Retina (tissue), 1 donor: ENCODE measurements at places on chromosomes 4 and X.

- DNase-seq = no peak
Observed at GRCh38 chrX:103831342-103831802, 685 bp downstream of the RAB9B start.

- no peak for DNase-seq
Observed at GRCh38 chrX:460823-461640, 74.3 kb upstream of the PPP2R3B start.

DNA sequence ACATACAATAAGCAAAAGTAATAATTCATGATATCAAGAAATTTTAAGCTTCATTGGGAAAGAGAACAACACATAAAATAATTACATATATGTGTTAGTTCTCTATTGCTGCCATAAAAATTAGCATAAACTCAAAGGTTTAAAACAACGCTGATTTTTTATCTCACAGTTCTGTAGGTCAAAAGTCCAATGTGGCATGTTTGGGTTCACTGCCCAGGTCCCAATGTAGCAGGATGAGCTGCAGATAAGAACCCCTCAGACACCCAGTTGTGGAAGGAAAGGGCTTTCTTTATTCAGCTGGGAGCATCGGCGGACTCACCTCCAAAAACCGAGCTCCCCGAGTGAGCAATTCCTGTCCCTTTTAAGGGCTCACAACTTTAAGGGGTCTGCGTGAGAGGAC, 13.1 kb upstream of the MAGEB16 start:
- DNase-seq = no peak

DNA sequence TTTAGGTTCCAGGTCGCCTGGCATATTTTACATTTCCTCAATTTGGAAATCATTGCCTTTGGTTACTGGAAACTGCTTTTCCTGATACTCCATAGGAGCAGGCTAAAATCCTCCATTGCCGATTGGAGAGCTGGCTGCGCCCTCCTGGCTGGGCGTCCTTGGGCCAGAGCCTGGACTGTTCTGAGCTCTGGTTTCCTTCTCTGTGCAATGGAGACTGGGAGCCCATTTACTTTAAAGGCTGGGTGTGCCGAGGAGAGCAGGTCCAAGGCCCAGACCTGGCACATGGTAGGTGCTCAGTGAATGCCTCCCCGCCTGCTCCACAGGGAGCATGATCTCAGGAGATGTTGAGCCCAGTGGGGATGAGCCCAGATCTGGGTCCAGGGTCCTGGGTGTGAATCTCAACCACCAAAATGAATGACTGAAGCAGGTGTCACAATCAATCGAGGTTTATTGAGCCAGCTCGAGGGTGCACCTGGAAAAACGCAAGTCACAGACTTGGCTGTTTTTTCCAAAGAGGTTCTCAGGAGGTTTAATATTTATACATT, 50.0 kb downstream of the EVC start:
- DNase-seq = no peak

- DNase-seq = no peak
Observed at GRCh38 chr4:77903186-77903585, 40.6 kb downstream of the MRPL1 start.

DNA sequence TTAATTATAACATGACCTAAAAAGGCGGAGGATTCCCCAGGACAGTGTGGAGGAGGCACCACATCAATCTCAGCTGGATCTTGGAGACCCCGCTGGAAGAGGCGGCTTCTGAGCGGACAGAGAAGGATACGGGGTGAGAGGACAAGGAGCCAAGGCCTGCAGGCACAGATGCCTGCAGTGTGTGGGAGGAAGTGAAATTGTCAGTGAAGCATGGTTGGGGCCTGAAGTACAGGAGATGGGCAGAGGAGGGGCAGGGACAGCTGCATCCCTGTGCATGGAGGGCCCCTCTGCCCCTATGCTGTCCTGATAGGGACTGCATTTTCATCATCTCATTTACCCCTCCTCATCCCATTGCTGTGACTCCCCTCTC, 1.7 kb upstream of the SLC2A9 start:
- no peak for DNase-seq

GRCh38 chrX:21655901-21656586, 2.1 kb downstream of the KLHL34 start:
- peak; percentile 48 for DNase-seq

DNA sequence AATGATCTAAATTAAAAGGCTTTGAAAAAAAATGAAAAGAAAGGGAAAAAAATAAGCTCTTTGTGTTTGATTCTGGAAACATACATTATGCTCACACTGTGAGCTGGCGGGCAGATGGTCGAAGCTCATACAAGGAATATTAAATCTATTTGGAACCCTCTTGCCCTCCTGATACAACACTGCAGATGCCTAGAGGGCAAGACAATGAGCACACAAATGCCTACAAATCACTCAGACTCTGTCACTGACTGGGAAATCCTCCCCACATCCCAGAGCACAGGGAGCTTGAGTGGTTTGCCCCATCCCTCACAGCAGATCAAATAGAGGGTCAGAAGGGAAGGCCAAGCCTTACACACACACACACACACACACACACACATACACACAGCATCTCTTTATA, 320.4 kb downstream of the HNRNPD start:
- DNase-seq = peak; percentile 32

GRCh38 chrX:68060506-68061205, 372.6 kb downstream of the OPHN1 start:
- DNase-seq = no peak

DNA sequence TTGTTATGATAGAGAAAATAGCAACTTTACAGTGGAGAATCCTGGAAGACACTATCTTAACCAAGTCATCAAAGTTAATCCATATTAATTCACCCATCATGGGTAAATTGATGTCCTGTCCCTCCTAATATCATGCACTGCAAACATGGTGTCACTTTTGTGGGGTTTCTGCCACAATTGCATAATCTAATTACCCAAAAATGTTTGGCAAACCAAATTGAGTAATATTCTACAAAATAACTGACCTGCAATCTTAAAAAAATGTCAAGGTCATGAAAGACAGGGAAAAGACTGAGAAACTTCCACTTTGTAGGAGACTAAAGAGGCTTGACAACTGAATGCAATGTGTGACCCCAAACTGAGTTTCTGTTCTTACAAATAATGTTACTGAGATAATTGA, 37.1 kb upstream of the PLAC8 start:
- DNase-seq = no peak

GRCh38 chr4:158754385-158755180, 14.2 kb upstream of the FNIP2 start:
- DNase-seq = no peak

DNA sequence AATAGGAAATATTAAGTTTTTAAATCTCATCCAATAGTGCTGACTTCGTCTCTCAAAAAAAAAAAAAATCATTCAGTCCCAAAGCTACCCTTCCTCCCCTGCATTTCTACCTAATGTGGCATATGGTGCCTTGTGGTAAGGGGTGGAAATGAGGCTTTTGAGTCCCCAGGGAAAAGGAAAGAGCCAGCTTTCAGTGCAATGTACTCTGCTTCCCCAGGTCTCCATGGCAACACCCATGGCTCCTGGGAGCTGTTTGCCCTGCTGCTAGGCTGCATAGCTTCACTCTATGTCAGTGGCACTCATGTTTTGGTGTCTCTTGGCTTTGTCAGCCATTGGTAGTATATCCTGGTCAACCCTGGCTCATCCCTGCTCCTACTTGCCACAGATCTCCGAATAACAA, 175.9 kb downstream of the SLC39A8 start:
- DNase-seq = peak; percentile 75

DNA sequence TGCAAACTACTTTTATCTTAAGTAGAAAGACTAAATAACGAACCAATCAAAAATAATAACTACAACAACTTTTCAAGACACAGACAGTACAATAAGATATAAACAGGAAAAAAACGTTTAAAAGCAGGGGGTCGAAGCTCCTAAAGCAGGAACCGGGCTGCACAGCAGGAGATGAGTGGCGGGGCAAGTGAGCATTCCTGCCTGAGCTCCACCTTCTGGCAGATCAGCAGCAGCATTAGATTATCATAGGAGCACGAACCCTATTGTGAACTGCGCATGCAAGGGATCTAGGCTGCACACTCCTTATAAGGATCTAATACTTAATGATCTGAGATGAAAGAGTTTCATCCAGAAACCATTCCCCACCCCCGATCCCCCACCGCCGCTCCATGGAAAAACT, 146.2 kb downstream of the TEX11 start:
- DNase-seq = no peak
